ENCODE measurements at places on chromosomes 13 and 19.

DNA sequence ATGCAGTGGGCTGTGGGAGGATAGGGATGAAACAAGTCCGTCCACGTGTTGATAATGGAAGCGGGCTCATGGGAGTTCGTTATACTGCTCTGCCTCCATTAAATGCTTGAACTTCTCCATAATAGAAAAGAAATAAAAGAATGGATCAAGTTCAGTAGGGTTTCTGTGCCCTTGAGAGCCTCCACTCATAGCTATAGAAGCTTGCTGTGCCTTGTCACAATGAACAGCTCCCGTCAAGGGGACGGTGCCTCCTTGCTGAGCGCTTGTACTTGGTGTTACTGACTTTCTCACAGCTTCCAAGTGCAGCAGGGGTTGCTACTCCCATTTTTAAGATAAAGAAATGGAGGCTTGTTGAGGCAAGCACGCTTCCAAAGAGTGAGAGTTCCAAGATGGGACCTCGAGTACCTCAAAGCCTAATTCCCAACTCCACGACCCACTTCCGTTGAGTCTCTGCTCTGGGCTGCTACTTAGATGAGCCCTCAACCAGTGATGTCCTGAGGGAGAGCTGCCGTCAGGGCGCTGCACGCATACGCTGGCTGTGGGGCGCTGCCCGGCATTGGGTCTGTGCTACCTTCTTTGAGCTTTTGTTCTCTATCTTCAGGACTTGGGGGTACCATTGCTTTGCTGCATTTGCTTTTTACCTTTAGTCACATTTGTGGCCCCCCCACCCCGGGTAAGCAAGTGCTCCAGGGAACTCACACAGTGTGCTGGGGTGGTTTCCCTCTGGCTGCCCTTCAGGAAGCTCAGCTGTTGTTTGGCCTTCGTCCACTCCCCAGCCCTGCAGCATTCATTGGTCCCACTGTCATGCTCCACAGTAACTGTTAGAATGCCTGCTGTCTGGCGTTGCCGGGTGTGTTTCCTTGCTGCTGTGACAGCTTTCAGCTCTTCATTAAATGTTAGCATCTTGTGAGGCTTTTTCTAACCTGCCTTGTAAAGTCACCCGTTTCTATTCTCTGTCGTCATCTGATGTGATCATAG is 9.5 kb downstream of the SNRNP70 start:
- H3K27ac ChIP-seq: peak overlapping the region; percentile 27
- no peaks in the 10 kb centered on the region for H3K27me3 ChIP-seq
- peaks cover 69% of the 10 kb centered on the region for H3K36me3 ChIP-seq

DNA sequence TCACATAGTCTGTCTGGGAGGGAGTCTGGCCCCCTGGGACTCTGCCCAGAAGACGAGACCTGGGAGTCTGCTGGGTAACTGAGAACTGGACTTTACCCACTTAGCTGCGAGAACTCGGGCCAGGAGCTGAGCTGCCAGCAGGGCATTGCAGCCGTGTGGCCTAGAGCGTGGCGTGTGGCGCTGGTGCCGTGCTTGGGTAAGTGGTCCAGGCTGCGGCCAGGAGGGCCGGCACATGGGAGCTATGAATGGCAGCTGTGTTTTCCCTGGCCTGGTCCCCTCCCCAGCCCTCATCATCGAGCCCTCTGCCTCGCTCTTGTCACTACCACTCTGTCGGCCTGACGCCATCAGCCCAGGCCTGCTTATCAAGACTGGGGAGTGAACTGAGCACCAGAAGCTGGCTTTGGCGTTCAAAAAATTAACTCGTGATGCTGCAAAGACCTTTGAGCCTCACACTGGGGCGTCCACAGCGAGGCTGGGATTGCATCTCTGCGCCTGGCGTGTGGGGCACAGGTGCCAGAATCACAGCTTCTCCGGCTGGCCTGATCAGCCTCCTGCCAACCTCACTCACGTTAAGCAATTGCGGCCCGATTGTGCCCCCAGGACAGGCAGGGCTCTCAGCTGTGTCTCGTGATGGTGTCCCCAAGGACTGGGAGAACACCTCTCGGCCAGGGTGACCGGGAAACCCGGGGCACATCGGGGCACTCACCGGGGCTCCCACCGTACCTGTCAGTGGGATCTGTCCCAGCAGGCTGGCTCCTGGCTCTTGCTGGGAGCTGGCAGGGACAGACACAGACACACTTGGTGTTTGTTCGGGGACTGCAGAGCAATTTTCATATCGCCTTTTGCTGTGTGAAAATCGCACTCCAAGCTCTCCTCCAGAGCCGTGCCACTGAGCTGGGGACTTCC is 85.9 kb downstream of the KDM4B start:
- no peak for DNase-seq
- H3K4me3 ChIP-seq: no peak overlapping the region
- no peaks in the 10 kb centered on the region for H3K27me3 ChIP-seq
- H3K4me1 ChIP-seq: no peaks in the 10 kb centered on the region
- no peak overlapping the region for H3K27ac ChIP-seq

GRCh38 chr13:83881917-83882605 is at the start of gene SLITRK1:
SLITRK1 (minus strand) TSS chr13:83882474; CDS start chr13:83881507, 967 bp downstream.
- H3K27ac ChIP-seq: no peak within 1 kb of the TSS
- H3K27me3 ChIP-seq: peaks cover 52% of the 10 kb centered on the region
- peaks cover 5% of the 10 kb centered on the region for H3K4me1 ChIP-seq
- no peak within 1 kb of the TSS for H3K4me3 ChIP-seq

DNA sequence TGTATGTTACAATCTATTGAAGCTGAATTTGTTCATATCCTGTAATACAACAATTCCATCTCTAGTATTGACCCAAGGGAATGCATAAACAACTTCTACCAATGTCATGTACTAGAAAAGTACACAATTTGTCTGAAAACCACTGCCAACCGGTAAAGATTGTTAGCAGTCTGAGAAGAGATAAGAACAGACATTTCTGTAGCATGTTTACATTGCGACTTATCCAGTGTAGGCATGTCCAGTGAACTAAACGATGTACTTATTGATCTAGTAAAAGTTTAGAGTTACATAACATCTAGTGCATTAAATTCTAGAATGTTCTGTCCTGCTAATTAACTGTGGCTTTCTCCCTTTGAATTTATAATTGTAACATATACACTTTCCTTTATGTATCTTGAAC is 425.9 kb downstream of the SLITRK6 start:
- no peaks in the 10 kb centered on the region for H3K4me1 ChIP-seq
- no peaks in the 10 kb centered on the region for H3K27me3 ChIP-seq
- no peak for DNase-seq
- H3K36me3 ChIP-seq: no peaks in the 10 kb centered on the region
- H3K27ac ChIP-seq: no peak overlapping the region

- H3K4me1 ChIP-seq: peaks cover 18% of the 10 kb centered on the region
- H3K27me3 ChIP-seq: no peaks in the 10 kb centered on the region
- no peak for DNase-seq
- peaks cover 10% of the 10 kb centered on the region for H3K36me3 ChIP-seq
Observed at GRCh38 chr19:58350001-58350861, 3.1 kb downstream of the A1BG start.
